GM12892 (cell line): ENCODE measurements at places on chromosomes 16 and 17.

GRCh38 chr16:70440009-70440692 lies 1.3 kb upstream of the ST3GAL2 start:
- no peak for DNase-seq

GRCh38 chr16:57150682-57151330 lies 35.0 kb downstream of the PSME3IP1 start:
- no peak for DNase-seq

DNA sequence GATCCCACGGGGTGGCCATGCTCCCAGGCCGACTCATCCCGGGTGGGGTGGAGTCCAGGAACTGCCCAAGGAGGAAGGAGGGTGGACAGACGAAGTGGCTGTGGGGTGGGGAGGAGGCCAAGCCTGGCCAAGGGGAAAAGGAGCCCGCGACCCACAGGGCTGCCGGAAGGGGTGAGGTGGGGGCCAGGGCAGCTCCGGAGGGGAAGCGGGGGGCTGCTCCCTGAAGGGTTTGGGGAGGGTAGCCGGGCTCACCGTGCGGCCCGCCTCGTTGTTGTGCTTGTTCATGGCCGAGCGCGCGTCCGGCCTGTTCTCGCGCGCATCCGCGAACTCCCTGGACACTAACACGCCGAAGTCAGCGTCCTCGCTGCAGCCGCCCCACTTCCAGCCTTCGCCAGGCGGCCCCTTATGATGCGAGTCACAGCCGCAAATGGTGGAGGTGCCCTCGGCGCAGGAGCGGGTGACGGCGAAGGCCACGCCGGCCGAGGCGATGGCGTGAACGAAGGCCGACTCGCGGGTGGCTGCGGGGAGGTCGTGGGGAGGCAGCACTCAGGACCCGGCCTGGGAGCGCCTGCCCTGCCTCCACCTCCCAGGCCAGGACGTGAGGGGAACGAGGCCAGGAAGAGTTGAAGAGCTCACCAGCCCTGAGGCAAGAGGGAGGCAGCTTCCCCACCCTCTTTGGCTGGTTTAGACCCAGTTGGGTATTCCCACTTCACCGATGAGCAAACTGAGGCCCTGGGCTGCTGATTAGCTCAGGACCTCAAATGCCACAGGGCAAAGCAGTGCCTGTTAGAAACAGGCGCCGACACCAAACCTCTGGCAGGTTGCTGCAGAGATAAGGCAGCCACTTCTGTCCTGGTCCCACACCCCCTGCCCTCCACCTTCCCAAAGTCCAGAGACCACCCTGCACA lies 48.7 kb downstream of the WNT3 start:
- no peak for DNase-seq

GRCh38 chr16:51146256-51146924 lies 4.7 kb downstream of the SALL1 start:
- no peak for DNase-seq

DNA sequence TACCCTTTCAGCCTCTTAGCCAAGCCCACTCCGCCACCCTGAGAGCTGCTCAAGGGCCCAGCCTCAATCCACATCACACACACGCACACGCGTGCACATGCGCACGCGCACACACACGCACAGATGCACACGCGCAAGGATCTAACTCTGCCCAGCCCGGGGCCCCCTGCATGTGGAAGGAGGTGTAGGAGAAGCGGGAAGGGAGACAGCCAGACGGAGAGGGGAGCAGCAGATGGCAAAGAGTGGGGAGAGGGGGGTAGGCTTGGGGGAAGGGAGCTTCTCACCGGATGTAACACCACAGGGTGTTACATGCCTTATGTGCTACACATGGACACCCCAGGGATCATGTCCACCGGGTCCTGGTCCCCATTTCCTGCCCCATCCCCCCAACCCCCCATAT lies 15.3 kb downstream of the DLG4 start:
- DNase-seq: no peak

DNA sequence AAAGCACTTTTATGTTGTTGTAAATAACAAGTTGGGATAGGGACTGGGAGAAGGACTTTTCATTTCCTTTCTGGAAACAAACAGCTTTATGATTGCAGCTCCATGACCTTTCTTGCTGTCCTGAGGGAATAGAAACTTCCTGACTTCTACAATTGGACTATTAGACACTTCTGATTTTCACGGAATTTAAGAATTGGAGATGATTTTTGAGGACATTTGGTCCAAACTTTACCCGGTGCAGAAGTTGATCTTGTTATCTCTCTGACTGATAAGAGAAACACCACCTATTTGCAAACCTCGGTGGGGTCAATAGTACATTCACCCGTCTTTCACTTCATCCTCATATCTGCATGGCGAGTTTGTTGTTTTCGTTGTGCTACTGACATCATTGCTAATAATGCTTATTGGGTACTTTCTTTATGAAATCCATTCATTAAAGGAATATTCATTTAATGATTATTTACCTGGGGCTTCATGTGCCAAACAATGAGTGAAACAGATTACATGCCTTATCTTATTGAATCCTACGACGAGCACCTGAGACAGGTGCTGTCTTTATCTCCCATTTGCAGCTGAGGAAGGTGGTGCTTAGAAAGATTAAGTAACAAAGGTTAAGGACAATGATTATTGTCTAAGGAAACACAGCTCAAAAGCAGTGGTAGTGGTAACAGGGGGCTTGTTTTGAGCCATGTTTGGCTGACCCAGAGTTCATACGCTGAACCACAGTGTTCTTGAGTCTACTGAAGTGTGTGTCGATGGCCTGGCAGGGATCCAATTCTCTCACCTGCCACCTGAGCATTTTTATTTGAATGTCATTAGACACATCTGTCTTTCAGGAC lies 176.9 kb upstream of the FAM20A start:
- no peak for DNase-seq

- DNase-seq: no peak
Measured at GRCh38 chr16:77898671-77899211, 110.4 kb downstream of the VAT1L start.

DNA sequence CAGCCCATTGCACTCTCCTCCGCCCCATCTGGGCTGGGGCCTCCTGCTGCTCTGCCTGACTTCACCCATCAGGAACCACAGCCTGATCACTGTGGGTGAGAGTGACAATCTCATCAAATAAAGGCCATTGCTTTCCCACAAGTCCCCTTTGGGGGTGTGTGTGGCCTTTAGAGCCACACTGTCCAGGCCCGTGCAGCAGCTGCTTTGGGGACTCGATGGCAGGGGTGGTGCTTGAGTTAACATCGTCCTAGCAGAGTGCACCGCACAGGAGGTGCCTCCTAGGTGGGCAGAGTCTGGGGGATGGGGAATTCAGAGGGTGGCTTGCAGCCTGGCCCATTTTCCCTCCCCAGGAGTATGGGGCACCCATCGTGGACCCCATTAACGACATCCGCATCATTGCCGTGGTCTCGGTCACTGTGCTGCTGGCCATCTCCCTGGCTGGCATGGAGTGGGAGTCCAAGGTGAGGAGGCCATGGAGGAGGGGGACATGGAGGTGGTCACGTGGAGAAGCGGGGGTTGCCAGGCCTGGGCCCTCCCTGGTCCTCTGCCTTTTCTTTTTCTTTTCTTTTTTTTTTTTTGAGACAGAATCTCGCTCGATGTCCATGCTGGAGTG lies 5.4 kb downstream of the SLC12A3 start:
- DNase-seq: no peak

DNA sequence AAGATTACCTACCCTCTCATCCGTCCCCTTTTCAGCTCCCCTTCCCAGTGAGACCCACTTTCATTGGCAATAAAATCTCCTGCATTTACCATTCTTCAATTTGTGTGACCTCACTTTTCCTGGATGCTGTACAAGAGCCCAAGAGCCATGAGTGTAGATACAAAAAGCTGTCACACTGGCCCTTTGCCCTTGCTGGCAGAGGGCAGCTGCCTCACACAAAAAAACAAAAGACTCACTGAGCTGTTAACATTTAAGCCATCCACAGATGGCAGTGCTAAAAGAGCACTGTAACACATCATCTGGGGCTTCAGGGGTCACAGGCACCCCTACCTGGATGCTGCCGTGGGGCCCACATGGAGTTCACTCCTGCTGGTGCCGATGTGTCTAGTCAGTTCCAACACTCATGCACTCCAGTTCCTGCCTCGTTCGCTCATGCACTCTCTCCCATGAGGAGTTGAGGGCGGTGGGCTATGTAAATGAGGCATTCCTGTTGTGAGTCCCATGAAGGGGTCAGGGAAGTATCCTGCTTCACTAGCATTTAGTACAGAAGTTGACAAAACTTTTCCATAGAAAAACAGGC lies 123.1 kb downstream of the CA10 start:
- DNase-seq: no peak

DNA sequence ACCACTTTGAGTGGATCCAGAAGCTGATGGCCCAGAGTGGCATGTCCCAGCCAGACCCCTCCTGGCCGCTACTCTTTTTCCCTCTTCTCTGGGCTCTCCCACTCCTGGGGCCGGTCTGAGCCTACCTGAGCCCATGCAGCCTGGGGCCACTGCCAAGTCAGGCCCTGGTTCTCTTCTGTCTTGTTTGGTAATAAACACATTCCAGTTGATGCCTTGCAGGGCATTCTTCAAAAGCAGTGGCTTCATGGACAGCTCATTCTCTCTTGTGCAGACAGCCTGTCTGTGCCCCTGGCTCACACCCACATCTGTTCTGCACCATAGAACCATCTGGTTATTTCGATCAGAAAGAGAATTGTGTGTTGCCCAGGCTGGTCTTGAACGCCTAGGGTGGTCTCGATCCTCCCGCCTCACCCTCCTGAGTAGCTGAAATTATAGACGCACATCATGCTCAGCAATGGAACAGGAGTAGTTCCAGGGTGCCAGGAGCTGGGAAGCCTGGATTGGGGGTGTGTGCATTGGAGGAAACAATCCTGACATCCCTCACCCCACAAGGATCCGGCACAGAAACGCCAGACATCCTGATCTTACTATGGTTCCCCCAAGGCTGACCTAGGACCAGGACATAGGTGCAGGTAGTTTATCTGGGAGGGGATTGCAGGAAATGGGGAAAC lies 4.6 kb downstream of the PRSS21 start:
- DNase-seq: no peak

GRCh38 chr17:72115781-72116525 lies 4.9 kb upstream of the SOX9 start:
- no peak for DNase-seq

GRCh38 chr17:19371259-19372010 lies 6.9 kb upstream of the MAPK7 start:
- DNase-seq: no peak

- DNase-seq: no peak
Measured at GRCh38 chr16:61892531-61892930, 143.7 kb downstream of the CDH8 start.

- no peak for DNase-seq
Measured at GRCh38 chr17:48843187-48843900, 12.5 kb downstream of the CALCOCO2 start.

DNA sequence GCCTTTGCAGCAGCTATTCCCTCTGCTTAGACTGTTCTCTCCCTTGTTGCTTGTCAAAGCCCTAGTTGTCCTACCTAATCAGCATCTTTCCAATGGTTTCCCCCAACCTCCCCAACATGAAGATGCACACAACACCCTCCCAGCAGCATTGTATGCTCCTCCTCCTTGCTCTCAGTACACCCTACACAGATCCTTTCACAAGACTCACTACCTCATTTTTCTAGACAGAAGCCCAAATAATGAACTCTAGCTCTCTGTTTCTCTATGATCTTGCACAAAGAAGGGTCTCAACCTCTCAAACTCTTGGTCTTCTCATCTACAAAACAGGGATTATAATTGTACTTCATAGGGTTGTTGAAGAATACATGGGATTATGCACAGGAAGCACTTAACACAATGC lies 19.4 kb downstream of the PSME3IP1 start:
- DNase-seq: no peak

- no peak for DNase-seq
Measured at GRCh38 chr16:20948444-20948843, 47.9 kb downstream of the LYRM1 start.

DNA sequence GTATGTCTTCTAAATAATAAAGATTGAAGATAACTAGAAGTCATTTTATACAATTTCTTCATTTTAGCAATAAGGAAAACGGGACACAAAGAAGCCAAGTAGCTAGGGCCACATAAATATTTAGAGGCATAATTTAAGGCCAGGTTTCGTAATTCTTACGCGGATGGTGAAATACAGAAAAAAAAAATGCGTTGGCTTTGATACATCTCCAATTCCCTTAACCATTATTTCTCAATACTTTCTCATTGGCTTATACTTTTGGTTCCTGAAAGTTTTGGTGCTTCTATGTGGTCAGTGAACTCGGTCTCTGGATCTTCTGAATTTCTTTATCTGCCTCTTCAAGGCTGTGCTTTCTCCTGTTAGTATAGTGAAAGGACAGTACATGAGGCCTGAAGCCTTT lies 888.1 kb downstream of the KCNJ2 start:
- DNase-seq: no peak

- no peak for DNase-seq
Measured at GRCh38 chr17:19928299-19928698, 49.3 kb downstream of the AKAP10 start.

GRCh38 chr17:34366529-34367107 lies 3.6 kb upstream of the CCL1 start:
- no peak for DNase-seq
